ENCODE measurements at places on chromosomes 2 and 18.

DNA sequence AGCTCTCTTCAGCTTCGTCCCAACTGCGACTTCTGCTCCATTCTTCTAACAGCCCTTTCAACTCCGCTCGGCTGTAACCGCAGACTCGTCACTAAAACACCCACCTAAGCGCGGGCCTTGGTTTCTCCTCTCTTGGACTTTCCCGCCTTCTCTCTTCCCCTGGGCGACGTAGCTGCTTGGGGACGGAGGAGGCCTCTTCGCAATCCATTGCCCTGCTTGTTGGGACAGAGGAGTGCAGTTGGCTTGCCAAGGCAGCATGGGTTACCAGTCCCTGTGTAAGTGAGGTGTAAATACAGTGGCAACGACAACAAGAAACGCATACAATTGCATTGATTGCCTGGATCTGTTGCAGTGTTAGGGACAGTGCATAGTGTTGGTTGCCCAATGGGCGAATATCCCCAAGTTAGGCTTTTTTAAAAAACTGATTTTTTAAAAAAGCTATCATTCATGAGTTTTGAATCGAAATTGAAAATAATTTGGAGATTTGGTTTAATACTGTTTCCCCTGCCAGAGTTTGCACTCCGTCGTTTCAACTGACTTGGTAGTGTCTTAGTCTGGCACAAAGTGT lies 484 bp upstream of the DARS1 start:
- DNase-seq: no peak

GRCh38 chr2:23453432-23453831 lies 68.5 kb downstream of the KLHL29 start:
- no peak for DNase-seq

DNA sequence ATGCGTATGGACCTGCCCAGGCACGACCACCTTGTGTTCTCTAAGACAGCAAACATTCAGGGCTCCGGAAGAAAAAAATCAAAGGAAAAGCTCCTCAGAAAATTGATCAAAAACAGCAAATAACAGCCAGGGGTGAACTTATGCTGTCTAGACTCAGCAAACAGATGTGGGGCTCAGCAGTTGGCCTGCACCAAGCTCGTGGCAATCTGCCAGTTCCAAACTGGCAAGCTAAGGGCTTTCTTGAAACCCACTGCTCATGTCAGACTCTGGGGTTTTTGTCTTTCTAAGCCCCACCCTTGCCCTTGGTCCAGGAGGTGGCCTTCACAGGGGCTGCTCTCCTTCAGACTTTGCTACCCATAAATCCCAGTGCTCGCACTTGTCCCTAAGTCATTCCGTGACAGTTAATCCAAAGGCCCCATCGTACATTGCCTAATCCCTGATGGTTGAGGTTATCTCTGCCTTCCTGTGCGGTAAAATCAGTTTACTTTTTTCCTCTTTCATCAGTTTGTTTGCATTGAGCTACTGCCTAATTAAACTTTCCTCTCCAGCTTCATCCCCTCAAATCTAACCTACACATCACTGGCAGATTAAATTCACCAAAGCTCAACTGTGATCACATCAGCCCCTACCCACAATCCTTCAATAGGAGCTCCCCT lies 408.0 kb downstream of the LRATD1 start:
- no peak for DNase-seq

DNA sequence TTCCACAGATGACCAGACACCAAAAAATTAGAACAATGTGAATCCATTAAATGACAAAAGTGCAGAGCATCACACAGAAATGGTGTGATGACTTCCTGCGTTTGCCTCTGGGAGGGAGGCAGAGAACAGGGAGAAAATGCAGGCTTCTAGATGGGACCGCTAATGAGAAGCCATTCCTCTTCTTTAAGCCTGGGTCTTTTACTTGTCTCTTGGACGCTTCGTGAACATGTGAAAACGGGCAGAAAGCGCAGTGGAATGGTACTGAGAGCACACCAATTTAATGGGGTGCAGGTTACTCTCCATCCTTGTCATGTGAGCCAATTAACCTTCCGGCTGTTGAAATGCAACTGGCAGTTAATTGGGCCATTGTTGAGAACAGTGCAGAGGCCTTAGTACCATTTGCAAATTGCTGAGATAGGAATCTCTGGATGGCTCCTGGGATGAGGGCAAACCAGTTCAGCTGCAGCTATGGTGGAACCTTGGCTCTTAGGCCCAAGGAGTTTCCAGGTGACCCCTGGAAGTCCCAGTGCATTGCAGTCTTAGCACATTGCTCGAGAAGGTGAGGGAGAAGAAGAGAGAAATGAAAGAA lies 210.4 kb upstream of the CXCR4 start:
- DNase-seq: no peak

- no peak for DNase-seq
Measured at GRCh38 chr2:189022053-189022481, 47.9 kb downstream of the COL3A1 start.

DNA sequence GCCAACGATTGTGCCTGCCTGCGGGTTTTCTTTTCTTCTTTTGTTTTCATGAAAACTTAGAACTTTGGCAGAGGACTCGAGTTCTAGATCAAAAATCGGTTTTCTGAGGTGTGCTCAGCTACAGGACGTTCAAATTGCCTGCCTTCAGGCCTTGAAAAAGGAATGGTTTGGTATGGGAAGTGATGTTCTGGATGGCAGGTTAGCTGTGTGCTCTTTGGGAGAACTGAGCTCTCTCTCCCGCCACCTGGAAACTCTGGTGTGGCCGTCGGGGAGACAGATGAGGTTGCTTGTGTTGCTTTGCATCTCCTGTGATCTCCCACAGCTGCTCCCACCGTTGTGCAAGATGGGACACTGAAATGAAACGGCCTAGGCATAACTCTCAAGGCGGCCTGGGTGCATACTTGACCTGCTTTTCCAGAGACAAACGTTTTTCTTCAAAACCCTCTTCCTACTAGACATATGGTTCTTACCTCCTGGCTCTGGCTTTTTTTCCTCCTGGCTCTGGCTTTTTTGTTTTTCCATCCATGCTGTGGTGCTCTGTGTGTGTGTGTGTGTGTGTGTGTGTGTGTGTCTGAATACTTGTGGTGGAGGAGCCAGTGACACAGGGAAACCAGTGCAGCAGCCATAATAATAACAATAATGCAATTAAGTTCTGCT lies 2.0 kb downstream of the FMNL2 start:
- DNase-seq: no peak

DNA sequence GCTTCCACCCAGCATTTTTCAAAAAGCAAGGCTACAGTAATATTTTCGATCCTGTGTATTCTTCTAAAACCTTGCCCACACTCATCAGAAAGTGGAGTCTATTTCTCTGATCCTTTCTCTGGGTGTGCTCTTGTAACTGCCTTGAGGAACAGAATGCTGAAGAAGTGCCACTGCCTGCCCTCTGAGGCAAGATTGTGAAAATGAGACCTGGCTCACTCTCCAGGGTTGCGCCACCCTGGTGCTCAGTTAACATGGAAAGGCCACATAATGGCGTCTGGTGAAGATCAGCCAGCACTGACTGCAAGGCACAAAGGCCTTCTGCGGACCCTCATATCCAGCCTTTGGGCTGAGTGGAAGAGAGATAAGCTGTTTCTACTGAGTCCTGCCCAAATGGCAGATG lies 11.2 kb upstream of the SH3RF3 start:
- no peak for DNase-seq

DNA sequence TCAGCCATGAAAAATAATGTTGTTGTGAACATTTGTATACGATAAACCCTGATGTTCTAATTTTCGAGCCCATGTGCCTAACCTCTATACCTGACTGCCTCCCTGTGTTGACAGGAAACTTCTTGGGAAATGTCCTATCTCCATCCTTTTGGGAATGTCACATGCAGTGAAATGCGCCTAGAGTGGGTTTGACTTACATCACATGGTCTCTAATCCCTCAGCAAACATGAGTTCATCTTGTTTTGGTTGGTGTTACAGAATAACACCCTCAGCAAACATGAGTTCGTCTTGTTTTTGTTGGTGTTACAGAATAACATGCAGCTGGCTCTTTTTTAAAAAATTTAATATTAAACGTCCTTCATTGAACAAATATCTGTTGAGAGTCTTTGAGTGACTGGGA lies 4.3 kb upstream of the UGT1A6 start:
- no peak for DNase-seq

DNA sequence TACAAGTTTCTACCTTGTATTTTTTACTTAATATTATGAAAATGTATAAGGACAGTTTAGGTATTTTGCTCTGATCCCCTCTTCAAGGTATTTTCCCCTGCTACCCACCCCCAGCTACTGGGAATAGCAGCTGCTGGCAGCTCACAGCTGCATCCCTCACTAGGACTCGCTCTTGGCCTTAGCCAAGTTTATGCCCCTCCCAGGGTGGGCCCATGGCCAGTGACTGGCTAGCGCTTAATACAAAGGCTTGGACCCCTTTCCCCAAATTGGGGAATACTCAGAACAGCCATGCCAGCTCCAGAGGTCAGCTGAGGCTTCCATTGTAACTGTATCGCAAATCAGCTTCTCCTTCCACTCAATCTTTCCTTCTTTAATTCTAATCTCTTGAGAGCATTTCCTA lies 131.3 kb downstream of the GFPT1 start:
- no peak for DNase-seq

DNA sequence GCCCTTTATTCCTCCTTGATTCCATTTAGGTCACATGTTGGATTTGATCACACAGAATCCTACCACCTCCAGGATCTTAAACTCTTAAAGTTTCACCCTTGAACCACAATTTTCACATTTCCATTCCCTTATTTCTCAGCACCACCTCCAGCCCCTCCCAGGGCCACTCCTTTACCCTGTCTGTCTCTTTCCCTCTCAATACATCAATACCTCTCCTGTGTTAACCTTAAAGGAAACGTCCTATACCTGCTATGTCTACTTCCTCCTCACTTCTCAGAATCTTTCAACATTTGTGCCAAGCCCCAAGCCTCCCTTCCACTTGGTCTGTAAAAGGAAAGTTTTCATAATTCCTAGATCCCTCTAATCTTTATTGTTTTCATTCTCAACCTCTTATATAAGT lies 158.8 kb downstream of the BAZ2B start:
- no peak for DNase-seq

DNA sequence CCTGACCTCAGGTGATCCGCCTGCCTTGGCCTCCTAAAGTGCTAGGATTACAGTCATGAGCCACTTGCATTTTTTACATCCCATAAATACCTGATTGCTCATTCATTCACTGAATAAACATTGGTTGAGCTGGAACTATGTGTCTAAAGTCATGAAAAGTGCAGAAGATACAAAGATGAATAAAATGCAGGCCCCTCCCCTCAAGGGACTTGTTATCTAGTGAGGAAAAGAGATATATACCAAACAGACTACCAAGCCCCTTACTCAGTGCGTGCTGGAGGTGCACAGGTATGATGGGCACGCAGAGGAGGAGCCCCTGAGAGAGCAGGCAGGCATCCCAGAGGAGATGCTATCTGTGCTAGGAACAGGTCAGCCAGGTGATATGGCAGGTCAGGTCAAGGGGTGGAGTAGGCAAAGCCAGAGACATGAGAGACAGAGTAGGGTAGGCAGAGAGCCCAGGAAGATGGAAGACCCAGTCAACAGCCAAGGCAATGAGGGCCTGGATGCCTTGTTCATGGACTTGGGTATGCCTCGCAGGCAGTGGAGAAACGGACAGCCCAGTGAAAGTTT lies 7.7 kb downstream of the FHL2 start:
- no peak for DNase-seq

DNA sequence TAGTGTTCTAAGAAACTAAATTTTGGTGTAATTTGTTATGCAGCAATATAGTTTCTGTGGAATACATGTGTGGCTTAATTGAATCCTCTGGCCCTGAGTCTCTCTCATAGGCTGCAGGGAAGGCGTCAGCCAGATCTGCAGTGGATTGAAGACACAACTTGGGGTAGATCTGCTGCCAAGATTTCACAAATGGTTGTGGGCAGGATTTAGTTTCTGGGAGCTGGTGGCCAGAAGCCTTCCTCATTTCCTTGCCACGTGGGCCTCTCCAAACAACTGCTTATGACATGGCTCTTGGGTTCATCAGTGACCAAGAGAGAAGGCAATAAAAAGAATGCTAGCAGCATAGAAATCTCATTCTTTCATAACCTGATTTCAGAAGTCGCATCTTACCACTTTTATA lies 28.2 kb downstream of the CCDC102B start:
- DNase-seq: no peak

DNA sequence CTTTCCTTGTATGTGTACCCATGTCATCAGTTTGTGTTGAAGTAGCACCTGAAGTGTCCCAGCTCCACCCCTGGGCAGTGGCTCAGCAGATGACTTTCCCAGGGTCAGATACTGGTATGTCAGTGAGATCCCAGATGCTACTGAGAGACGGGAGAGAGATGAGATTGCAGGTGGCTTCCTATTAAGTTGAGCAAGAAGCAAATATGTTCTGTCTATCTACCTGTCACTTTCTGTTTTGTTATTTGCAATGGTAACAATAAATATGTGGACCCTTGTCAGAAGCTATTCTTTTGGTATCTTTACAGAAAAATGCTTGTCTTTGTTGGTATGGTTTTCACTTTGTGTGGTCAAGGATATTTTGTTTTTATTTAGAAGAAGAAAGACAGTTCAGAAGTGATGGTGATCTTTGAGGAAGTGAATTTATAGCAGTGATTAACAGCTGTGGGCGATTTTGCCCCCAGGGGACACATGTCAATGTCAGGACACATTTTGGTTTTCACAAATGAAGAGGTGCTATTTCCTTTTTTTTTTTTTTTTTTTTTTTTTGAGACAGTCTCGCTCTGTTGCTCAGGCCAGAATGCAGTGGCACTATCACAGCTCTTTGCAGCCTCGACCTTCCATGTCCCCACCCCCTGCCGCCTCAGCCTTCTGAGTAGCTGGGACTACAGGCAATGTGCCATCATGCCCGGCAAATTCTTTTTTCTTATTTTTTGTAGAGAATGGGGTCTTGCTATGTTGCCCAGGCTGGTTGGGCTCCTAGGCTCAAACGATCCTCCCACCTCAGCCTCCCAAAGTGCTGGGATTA lies 21.4 kb downstream of the MGAT5 start:
- DNase-seq: no peak

- no peak for DNase-seq
Measured at GRCh38 chr18:75694292-75694691, 266.8 kb upstream of the SMIM21 start.

GRCh38 chr2:43019536-43020183 lies 206.7 kb downstream of the ZFP36L2 start:
- no peak for DNase-seq

GRCh38 chr2:181397331-181397730 lies 59.9 kb upstream of the ITGA4 start:
- DNase-seq: no peak

DNA sequence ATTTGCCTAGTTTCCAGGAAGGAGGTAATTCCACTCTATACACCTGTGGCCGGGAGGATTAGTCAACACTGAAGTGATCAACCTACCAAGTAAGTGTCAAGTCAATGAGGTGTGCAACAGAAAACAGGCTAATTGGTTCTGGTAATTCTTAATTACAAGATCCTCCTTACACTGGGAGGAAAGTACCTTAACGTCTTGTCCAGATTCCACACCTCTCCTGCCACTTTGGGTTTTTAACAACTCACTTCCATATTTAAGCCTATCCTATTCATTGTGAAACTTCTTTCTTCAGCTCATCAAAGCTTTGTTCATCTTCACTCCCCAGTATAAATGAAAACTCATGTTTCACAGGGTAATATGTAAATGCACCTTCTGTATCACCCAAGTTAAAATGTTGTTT lies 22.0 kb upstream of the MAP4K4 start:
- DNase-seq: no peak

GRCh38 chr18:27991391-27991790 lies 185.5 kb downstream of the CDH2 start:
- DNase-seq: no peak

Measured in stimulated activated CD8-positive, alpha-beta memory T cell treated with anti-CD3 and anti-CD28 coated beads, Interleukin-7, amount 100 ng/mL, for 1 hour (primary cell).